ENCODE measurements at places on chromosomes 1 and 21. TPM values are rescaled to one million over a fixed set of nuclear protein-coding genes. Genes with fewer than 3 reads are reported as not detected.

The CAPN9 gene
- not detected for total RNA-seq

The NECTIN4 gene
- total RNA-seq = 25.0 TPM

The RAB42 gene
- 49.0 TPM for total RNA-seq

DNA sequence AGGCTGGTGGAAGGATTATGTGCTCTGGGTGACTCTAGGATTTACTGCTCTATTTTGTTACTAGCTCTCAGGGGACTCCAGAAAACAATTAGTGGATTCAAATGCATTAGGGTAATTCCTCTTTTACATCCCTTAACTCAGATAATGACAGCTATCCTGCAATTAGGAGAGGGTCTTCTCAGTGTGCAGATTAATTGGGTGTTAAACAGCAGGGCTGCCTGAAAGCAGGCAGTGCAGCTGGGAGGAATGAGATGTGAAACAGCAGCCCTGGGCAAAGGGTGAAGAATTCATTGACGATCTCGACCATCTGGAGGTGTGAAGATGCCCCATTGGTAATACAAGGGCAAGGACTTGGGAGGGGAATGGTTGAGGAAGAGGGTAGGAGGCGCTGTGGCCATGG lies 66.1 kb downstream of the HTR6 start:
- no peak for DNase-seq

DNA sequence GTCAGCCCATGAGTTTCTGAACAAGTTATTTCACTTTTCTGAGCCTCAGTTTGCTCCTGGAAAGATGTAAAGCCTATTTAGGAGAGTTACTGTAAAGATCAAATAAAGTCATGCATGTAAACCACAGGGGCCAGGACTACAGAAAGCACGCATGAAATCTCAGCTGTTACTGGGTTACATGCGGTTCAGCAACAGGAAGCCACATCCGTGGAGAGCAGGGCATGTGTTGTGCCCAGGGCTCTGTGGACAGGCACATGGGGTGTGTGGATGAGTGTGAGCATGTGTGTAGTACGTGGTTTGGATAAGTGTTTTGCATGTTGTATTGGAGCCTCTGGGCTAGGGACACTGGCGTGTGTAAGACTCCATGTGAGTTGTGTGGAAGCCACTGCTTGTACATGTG lies 2.2 kb upstream of the EPHA2 start:
- no peak for DNase-seq

- DNase-seq = peak; percentile 71
These were observed 31.8 kb downstream of the ADGRL2 start for GRCh38 chr1:81832573-81832972.

GRCh38 chr1:110094931-110095654 lies 17.1 kb upstream of the UBL4B start:
- no peak for DNase-seq

- DNase-seq = peak; percentile 50
These were observed 64.9 kb downstream of the TMEM53 start for GRCh38 chr1:44609412-44609767.

DNA sequence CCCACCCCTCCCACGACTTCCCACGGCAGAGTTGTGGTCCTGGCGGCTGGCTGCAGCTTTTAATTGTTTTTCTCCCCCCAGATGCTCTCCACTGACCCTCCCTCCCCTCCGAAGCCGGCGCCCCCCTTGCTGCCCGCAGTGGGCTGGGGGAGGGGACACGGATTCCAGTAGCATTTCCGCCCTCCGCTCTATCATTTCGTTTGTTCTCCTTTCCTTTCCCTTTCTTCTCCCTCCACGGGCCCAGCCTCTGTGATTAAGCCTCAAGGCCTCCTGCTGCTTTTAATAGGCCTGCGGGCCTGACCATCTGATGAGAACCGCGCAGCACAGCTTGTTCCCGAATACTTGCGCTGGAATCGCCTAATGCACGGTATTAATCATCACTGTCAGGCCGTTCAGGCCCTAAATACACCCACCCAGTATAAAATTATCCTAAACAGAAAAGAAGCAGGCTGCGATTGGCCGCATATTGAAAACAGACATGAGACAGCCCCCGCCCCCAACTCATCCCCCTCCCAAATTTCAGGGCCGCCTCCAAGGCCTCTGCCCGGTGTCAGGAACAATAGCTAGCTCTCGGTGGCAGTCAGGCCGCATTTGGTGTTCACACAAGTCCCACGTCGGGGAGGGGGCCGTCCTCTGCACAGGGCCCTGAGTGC lies 102.0 kb upstream of the ARHGEF16 start:
- DNase-seq = peak; percentile 64

- DNase-seq = no peak
These were observed 766.1 kb downstream of the LTN1 start for GRCh38 chr21:28226563-28226962.

GRCh38 chr1:169630006-169630405 lies at the start of gene SELP:
SELP (minus strand) TSS chr1:169630124; CDS start chr1:169630074, 50 bp downstream.
- peak; percentile 75 for DNase-seq

- DNase-seq = no peak
These were observed 39.5 kb upstream of the TNFRSF1B start for GRCh38 chr1:12127206-12127810.

GRCh38 chr1:147579532-147579931 lies 38.2 kb downstream of the BCL9 start:
- peak; percentile 99 for DNase-seq

- no peak for DNase-seq
These were observed 99.7 kb downstream of the PHTF1 start for GRCh38 chr1:113659556-113659955.

DNA sequence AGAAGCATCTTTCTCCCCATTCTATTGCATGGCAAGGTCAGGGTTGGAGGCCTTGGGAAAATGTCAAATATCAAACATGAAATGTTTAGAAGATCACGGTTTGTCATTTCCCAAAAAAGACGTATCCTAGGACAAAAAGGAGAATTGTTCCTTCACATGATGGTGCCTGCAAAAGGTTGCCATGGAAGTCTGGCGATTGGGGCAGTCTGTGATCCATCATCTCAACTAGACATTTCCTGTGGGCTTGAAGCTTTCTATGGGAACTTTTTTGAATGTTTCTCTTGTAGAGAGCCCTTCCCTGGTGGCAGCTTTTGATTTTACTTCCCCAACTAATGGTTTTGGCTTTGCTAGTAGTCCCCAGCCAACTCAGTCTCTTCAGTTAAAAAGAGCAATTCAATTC lies 106.3 kb downstream of the TGFB2 start:
- DNase-seq = no peak

GRCh38 chr1:217718873-217719272 lies 87.7 kb downstream of the SPATA17 start:
- peak; percentile 92 for DNase-seq
